Ovary (tissue), 10 donors: ENCODE measurements at places on chromosomes 1 and 21. TPM values are rescaled to one million over a fixed set of nuclear protein-coding genes. Genes with fewer than 3 reads are reported as not detected.

CCDC190 gene
- total RNA-seq, result not detected

PDE4B gene
- 5.2 TPM for total RNA-seq

DNA sequence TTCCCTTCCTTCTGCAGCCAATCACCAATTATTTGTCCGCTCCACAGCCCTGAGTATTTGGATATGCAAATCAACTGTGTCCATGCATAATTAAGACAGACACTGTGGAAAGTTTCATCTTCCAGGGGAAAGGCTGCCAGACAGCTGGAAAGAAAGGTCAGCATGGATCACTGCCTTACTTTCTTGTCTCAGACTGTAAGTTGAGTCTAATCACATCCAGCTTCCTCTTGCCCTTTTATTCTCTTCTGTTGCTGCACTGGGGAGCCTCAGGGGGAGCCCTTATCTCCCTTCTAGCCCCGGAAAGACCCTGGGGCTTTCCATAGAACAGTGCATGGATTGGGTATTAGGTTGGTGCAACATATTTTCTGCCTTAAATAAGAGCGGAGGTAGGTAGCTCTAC is 182.9 kb downstream of the OMA1 start:
- DNase-seq, result no peak

HES4 gene
- 6.1 TPM for total RNA-seq
